Stimulated activated CD8-positive, alpha-beta memory T cell treated with anti-CD3 and anti-CD28 coated beads, Interleukin-12 subunit alpha, Interleukin-12 subunit beta, amount 100 ng/mL, for 1 hour (primary cell): ENCODE measurements at places on chromosomes 1 and 21.

DNA sequence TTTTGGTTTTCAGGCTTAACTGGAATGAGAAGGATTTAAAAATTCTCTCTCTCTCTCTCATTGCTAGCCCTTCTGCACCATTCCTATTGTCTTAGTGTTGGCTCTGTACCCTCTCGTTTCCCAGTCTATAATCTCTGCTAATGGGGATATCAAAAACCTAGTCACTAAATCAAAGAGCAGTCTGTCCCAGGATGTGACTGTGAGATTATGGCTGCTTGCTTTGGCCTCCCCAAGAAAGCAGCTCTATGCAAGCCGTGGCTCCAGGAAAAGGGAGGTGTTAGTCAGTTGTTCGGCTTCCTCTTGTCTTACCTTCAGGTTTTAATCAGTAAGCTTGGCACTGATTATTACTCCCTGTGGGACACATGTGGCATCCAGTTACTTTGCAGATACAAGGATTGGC, 468.8 kb downstream of the USP25 start:
- no peak for DNase-seq

- DNase-seq, result no peak
Measured at GRCh38 chr1:114956570-114956969, 73.1 kb upstream of the TSHB start.

- no peak for DNase-seq
Measured at GRCh38 chr1:234604495-234605398, 5.2 kb downstream of the IRF2BP2 start.

DNA sequence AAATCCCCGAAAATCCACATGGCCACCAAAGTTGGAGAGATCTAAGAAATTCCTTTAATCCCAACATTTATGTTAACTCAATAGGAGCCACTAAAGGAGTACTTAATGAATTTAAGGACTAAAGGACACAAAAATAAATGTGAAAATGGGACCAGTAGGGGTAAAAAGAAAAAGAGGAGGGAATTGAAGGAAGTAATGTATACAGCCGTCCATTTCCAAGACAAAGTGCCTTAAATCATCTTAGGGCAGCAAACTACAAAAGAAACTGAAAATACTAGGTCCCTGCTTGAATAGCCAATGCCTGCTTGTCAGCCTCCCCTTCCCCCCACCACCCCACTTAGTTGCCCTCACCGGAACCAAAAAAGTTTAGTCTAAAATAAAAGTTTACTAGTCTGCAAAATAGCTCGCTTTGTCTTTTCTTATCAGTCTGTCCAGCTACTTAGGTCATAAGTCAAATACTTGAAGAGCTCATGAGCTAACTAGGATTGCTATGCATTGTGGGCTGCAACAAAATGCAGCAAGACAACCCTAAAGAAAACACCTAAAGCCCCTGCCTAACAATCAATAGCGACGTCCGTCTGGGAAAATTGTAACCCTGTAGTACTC, 66.3 kb upstream of the TLR5 start:
- DNase-seq, result no peak

DNA sequence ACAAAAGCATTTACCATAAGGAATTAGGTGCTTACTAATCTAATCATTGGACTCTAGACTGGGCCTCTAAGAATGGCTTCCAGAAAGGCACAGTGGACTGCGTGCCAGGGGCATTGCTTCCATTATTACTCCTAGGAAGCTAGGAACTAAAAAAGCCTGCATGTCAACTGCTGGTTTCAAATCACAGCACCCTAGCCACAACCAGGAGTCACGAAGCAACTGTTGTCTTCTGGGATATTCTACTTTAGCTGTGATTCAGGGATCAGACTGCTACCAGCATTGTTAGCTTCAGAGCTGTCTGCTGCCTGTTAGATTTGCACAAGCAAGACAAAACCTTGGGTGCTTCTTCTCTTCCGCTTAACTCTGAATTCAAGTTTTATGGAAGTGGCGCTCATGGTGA, 38.3 kb downstream of the DNM3 start:
- DNase-seq, result no peak

DNA sequence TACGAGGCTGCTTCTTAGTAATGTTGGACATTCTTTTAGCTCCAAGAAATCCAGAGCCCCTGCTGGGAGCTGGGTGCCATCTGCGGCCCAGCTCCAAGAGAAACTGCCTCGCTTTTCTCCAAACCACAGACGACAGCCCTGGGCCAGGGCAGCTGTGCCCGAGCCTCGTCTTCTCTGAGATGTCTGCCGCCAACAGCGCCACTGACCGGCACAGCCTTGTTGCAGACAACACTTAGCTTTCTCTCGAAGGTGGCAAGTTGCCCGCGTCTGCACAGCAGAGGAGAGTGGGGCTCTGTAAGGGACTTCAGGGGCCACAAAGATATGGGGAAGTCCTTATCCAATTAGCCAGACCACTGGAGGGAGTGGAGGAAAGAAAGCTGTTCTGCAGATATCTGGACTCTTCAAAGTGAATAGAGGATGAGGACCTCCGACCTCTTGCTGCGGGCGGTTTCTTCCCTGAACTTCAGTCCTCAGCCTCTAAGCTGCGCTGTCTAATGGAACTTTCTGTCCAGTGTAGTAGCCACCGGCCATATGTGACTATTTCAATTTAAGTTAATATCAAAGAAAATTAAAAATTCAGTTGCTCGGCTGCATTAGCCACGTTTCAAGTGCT, 63.9 kb upstream of the DISP3 start:
- DNase-seq, result no peak
